ENCODE measurements at places on chromosomes 12 and 14. TPM values are rescaled to one million over a fixed set of nuclear protein-coding genes. Genes with fewer than 3 reads are reported as not detected.
A peak's percentile ranks its signal among the peaks of the same experiment; 100 is the strongest.

DNA sequence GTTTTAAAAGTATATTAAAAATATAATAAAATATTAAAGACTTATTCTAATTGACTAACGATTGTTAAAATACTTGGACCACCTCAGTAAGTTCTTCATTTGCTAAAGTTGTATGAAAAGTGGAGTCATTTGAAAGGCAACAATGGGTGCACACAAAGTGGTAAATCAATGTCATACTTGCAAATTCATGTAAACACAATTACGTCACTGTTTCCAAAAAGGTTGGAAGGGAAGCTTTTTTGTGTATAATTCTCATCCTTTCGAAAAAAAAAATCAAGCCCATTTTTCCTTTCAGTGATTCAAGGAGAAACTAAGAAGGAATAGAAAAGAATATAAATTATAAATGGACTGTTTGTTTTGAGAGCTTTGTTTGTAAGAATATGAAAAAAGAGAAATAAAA lies 166.2 kb downstream of the PIK3C2G start:
- no peak for DNase-seq

DNA sequence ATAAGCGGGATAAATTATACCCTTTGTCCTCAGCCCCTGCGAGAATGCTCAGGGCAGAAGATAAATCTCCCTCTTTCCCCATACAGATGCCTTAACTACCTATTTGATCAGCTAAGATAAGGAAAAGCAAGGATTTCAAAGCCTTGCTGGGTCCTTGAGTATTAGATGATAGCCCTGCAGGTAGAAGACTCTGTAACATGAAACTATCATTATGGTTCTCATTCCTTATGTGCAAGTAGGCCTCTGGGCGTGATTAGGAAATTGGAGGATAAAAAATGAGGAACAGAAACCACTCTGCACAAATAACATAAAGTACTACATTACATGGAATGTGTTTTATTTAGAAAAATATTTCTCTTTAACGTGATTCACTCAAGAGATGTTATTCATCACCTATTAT lies 14.5 kb upstream of the WDR89 start:
- no peak for DNase-seq

RNASE7 gene
- total RNA-seq: not detected

NXPH4 gene
- 0.55 TPM for total RNA-seq

GRCh38 chr12:62129291-62129690 lies 130.9 kb upstream of the USP15 start:
- DNase-seq: no peak

DNA sequence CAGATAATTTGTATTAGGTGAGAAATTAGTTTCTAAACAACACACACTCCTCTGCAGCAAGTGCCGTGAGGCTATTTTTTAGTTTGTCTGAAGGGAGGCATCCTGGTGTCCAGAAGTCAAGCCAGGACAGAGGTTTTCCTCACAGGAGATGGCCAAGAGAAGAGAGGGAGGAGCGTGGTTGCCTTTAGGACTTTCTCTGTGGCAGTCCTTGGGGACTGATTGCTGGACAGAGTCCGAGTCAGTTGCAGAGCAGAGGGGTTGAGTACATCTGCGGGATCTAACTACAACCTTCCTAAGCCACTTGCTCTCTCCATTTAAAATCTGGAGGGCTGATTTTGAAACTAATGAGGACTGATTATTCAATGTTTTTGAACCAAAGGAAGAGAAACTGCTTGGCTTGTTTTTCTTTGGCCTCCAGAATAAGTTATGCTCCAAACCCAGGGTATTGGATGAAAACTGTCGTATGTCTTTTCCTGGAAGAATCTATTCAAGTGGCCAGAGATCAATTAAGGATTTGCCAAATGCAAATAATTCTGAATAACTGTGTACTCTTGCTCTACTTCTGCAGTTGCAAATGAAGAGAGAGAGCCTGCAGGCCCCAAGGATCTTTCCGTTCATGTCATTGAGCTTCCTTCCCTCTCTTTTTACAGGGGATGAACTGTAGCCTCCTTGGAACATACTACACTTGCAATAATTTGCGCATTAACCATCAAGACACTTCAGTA lies 1.2 kb downstream of the SLCO1C1 start:
- DNase-seq: peak; percentile 73

DNA sequence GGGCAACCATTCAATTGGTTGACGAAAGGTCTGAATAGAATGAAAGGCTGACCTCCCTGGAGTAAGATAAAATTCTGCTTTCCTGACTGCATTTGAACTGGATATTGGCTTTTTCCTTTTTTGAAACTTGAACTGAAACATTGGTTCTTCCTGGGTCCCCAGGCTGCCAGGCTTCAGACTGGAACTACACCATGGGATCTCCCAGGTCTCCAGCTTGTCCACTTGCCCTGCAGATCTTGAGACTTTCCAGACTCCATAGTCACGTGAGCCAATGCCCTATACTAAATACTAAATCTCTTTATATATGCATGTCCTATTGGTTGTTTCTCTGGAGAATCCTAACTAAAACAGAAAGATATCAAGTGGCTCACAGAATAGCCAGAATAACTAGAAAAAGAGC lies 118.7 kb upstream of the KRR1 start:
- DNase-seq: no peak

ESRRB gene
- 0.52 TPM for total RNA-seq

GRCh38 chr12:17020765-17021164 lies 414.8 kb upstream of the LMO3 start:
- no peak for DNase-seq

C12orf50 gene
- total RNA-seq: 0.32 TPM

SLC10A1 gene
- total RNA-seq: not detected

HCFC2 gene
- total RNA-seq: 32.3 TPM

DNA sequence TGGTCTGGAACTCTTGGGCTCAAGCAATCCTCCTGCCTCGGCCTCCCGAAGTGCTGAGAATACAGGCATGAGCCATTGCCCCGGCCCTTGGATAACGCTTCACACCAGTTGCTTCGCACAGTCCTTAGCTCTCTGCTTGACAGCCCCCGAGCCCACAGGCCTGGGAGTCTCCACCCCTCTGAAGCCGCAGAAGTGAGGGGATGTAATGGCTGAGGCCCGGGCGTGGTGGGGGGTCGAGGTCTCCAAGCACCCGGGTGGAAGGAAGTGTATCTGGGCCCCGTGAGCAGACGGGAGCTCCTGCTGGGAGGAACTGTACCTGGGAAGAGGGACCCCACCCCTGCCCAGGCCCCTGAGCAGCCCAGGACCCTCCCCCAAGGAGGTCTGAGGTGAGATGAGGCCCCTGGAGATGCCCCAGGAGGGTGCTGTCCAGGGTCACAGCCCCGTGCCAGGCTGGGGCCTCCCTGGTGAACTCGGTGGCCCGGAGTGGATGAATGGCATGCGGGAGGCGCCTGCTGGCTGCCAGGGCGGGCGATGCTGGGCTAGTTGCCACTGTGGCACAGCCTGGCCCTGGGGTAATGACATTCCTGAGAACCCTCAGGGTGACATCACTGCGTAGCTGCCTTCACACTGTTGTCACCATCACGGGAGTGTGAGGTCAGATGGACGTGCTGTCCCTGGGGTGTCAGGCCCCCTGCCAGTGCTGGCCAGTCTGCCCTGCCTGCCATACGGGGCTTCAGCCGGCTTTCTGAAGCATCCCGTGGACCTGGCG lies 48.9 kb downstream of the KIF26A start:
- no peak for DNase-seq

GRCh38 chr12:100493396-100494012 lies 19.8 kb downstream of the NR1H4 start:
- DNase-seq: no peak

DNA sequence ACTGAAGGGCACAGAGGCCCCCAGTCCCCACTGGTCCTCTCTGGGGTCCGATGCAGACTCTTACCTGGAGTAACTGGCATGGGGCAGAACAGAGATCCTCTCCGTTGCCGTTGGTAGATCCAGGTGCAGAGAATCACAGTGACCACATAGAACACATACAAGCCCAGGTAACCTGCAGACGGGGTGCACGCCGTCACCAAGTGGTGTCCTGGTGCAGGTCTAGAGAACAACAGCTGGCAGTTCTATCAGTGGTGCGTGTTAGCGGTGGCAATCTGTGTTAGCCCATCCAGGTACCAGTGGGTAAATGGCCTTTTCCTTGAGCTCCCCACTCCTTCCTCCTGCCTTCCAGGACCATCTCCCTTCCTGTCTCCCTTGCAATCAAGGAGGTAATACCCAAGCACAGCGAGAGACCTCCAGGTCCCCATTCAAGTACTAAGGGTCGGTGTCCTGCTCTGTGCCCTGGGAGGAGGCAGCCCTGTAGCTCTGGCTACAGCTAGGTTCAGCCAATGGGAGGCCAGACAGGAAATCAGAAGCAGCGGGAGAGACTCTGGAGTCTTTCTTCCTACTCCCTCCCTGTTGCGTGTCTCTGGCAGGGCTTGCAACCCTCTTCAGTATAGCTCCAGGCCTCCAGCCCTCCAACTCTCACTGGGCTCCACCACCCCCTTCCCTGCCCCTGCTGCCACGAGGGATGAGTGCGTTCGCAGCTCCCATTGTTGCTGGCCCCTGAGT lies 15.8 kb downstream of the SLC8B1 start:
- no peak for DNase-seq

DNAH10 gene
- total RNA-seq: not detected

GRCh38 chr12:93597608-93598007 lies 25.1 kb downstream of the SOCS2 start:
- no peak for DNase-seq

- no peak for DNase-seq
These were observed 70.7 kb downstream of the CALM1 start for GRCh38 chr14:90467501-90467900.

DNA sequence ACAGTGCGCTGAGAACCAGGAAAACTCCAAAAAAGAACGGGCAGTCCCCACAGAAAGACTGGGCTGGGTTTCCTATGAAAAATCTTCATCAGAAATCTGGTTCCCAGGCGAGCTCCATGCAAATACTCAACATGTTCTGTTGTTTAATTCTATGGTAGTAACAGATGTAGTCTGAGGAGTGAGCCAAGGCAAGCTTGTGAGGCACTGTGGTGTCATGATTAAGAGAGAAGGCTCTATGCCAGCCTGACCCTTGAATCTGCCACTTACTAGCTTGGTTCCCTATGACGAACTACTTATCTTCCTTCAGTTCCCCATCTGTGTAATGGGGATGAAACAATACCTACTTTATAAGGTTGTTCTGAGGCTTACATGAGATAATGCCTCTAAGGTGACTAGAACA lies 10.7 kb downstream of the POMT2 start:
- DNase-seq: no peak

DNA sequence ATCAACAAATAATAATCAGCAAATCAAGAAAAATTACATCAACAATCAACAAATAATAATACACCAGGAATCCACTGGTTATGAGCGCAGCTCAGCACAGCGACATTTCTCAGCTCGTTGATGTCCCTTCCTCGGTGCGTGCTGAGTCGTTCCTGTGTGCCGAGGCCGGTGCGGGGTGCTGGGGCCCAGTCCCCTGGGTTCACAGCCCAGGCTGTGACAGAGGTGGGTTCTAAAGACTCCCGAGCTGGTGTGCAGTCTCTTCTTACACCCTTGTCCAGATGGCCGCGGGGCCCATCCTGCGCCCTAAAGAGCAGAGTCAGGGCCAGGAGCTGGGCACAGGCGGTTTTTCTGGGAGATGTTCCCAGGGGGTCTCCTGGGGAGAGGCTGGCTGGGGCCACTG lies 26.9 kb upstream of the TRAF3 start:
- DNase-seq: no peak

DNA sequence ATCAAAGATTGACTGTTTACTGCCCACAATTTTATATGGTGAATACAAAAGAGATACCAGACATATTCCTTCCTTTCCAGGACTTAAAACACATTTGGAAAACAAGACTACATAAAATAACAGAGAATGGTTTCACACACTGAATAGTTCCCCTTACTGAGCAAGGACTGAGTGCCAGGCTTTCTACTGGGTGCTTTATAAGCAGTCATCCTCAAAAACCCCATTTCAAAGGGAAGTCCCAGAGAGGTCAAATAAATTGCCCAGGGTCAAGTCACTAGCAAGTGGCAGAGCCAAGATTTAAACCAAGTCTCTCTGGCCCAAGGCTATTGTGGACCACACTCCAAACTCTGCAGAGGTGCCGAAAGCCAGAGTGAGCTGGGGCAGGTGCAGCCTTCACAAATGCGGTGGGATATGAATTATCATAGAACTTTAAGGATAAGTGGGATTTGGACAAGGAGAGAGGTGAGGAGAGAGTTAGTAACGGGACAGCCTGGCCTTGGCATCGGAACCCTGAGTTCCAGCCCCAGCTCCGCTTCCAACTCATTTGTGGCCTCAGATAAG lies 9.1 kb upstream of the RPAP3 start:
- no peak for DNase-seq

DNA sequence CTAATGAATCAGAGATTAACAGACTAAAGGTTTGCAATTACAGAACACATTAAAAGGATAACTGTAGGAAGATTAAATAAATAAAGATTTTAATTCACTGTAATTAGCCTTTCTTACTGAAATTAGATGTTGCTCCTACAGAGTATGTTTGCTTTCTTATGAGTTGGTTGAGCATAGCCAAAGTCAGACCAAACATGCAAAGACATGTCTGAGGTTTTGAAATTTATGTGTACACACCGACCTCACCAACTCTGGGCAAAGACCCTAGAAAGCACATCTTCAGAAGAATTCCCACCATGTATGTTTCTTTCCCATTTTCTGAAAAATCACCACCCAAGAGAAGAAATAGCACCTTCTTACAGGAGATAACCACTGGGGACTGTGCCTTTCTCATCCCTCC lies 159.2 kb downstream of the PAX9 start:
- DNase-seq: no peak

All from aorta (tissue), 5 donors.